Lung (tissue), 17 donors: ENCODE measurements at places on chromosomes 3 and 15. TPM values are rescaled to one million over a fixed set of nuclear protein-coding genes. Genes with fewer than 3 reads are reported as not detected.

- no peak for DNase-seq
Measured at GRCh38 chr3:31096661-31097395, 202.4 kb upstream of the GADL1 start.

DNA sequence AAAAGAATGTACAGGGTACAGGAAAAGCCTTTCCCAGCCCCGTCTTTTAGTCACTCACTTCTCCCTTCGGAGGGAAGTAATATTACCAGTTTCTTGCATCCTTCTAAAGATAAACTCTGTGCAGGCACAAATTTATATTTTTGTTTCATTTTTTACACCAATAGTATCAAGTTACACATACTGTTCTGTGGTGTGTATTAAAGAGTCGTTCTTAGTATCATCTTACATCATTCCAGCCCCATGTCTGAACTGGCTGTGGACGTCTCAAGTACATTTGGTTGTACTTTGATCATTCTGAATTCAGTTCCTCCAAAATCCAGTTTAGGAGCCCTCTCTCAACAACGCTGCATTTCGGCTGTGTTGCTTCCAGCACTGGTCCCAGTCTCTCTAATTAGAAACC, 68.7 kb downstream of the LMLN start:
- DNase-seq = peak; percentile 9

- DNase-seq = no peak
Measured at GRCh38 chr15:60905587-60905986, 323.5 kb downstream of the RORA start.

GRCh38 chr3:109643590-109643989, 306.2 kb upstream of the DPPA4 start:
- DNase-seq = no peak

GRCh38 chr15:41795996-41796856, 21.9 kb downstream of the MAPKBP1 start:
- DNase-seq = peak; percentile 79

GRCh38 chr3:148366743-148367410, 330.8 kb upstream of the AGTR1 start:
- DNase-seq = no peak

- DNase-seq = peak; percentile 20
Measured at GRCh38 chr3:29077356-29077755, 203.5 kb upstream of the RBMS3 start.

Gene CD200
- polyA plus RNA-seq = 5.7 TPM

Gene FETUB
- not detected for polyA plus RNA-seq

Gene ENTPD3
- 1.5 TPM for polyA plus RNA-seq

DNA sequence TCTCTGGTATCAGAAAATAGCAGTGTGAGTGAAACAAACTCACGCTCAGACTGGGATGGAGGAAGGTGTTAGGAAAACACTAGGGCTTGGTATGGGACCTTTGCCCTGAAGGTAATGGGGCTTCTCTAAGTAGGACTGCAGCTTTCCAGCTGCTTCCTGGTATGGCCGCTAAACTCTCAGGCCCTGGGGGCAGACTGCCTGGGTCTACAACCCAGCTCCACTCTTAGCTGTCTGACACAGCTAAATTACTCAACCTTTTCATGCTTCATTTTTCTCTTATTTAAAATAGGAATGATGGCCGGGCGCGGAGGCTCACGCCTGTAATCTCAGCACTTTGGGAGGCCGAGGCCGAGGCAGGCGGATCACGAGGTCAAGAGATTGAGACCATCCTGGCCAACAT, 5.2 kb upstream of the YEATS2 start:
- no peak for DNase-seq

DNA sequence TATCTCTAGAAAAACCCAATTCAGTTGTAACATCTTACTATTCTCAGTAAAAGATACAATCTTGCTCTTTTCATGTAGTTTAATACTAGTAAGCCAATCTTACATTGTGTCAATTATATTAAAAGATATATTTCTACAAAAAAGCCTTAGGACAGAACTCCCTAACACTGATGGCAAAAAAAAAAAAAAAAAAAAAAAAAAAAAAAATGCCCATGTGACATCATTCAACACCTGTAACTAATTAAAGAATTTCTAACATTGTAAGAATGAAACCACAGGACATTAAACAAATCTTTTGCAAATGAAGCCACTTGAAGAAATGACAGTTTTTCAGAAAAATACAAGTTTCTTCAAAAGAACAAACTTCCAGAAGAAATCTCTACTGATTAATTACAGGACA, 119.8 kb downstream of the SUCLG2 start:
- DNase-seq = no peak

GRCh38 chr3:58874248-58874741, 175.5 kb downstream of the CFAP20DC start:
- DNase-seq = no peak

- DNase-seq = no peak
Measured at GRCh38 chr15:36831904-36832287, 252.5 kb downstream of the CDIN1 start.

- DNase-seq = no peak
Measured at GRCh38 chr3:129046037-129046731, 14.4 kb upstream of the GP9 start.

Gene CORO2B
- 2.8 TPM for polyA plus RNA-seq

- DNase-seq = no peak
Measured at GRCh38 chr3:99862208-99862607, 44.5 kb downstream of the CMSS1 start.

- no peak for DNase-seq
Measured at GRCh38 chr3:178195824-178196223, 340.4 kb upstream of the KCNMB2 start.

GRCh38 chr3:197305854-197306253, 7.4 kb upstream of the DLG1 start:
- DNase-seq = no peak

- DNase-seq = no peak
Measured at GRCh38 chr15:47129033-47129432, 588.3 kb upstream of the SEMA6D start.

Gene GP5
- polyA plus RNA-seq = 0.06 TPM

GRCh38 chr15:94231723-94232468, 535 bp downstream of the MCTP2 start:
- peak; percentile 26 for DNase-seq

- no peak for DNase-seq
Measured at GRCh38 chr3:82595530-82595929, 834.1 kb upstream of the GBE1 start.

GRCh38 chr15:31098953-31099740, 2.4 kb downstream of the TRPM1 start:
- DNase-seq = no peak

DNA sequence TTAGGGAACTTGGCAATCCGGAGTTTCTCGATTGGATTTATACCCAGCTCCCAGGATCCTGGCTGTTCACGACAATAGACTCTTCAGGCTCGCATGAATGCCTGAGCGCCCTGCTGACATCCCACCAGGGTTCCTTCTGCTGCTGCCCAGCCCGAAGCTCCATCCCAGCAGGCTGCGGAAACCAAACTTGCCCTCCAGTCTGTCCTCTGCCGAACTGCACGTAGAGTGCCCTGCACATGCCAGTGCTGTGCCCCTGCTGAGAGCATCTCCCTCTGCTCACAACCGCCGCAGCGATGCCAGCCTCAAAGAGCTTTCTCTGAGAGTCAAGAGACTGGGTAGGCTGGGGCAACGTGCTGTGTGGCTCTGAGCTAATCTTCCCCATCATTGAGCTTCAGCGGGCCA, 6.9 kb downstream of the ADAMTS7 start:
- DNase-seq = no peak

GRCh38 chr3:185874119-185874518, 49.3 kb upstream of the IGF2BP2 start:
- DNase-seq = no peak

Gene SEMA5B
- polyA plus RNA-seq = 0.30 TPM

Gene HRG
- polyA plus RNA-seq = not detected

DNA sequence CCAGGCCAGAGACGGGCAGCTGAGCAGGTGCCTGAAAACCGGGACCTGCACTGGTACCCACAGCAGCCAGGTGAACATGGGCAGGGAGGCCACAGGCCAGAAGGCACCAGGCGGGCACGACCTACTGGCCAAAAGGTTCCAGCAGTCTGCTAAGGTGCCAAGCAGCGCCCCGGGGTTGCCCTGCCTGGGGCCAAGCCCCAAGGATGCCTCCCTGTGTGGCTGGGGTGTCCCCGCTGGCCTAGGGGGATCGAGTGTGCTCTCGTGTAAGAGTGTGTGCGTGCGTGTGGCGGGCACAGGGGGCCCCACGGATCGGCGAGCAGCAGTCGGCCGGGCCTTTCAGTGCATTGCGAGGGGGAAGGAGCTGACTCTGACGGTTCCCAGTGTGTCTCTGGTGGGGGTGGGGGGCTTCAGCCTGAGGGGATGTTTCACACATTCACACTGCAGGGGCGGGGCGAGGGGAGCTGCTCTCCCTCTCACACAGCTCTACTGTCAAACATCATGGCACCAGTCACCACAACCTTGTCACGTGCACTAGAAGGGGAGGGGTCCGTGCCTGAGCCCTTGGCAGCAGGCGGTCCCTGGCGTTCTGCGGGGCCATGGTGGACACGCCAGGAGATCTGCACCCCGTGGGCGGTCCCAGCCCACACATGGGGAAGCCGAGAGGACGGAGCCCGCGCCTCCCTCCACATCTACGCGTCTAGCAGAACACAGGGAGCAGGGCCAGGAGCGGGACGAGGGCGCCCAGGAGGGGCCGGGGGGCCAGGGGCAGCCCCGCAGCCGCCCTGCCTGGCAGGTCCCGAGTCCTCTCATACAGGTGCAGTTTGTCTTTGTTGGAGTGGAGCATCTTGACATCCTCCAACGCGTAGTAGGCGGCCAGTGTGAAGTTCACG, 44.5 kb downstream of the RGMA start:
- DNase-seq = no peak

Gene IGF2BP2
- polyA plus RNA-seq = 7.8 TPM

- no peak for DNase-seq
Measured at GRCh38 chr15:67322481-67322880, 67.9 kb downstream of the IQCH start.

- DNase-seq = no peak
Measured at GRCh38 chr3:119973018-119973646, 121.1 kb downstream of the GSK3B start.

- no peak for DNase-seq
Measured at GRCh38 chr3:17573396-17573795, 169.0 kb downstream of the TBC1D5 start.

DNA sequence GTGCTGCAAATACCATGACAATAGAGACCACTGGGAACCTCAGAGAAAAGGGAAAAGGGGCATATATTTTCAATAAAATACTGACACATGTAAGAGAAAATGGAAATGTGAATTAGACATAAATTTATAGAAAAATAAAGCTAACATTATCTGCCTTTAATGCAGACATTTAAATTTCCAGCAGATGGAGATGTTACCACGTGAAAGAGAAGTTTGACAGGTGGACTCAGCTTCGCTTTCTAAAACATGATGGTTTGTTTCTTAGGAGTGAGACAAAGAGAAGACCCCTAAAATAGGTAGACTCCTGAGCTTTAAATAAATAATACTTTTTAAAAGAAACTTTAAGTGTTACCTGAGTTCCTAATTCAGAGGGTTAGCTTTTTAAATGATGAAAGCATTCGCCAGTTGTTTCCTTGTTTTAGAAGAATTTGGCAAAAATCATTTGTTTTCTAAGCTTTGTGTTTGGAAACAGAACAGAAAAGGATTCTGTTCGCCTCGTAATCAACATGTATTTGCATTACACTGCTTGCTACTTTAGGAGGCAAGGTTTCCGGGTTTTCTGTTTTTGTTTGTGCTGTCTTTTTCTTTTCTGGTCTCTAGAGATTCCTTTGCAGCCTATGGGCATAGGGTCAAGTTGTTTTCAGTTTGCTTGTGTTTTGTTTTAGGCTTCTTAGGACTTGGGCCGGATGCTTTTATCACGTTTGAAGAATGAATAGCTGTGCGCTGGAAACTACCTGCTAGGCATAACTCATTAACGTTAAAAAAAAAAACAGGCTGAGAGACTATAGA, 271.4 kb downstream of the THSD4 start:
- no peak for DNase-seq

GRCh38 chr3:70180664-70181063, 131.8 kb downstream of the MDFIC2 start:
- no peak for DNase-seq
